ENCODE measurements at places on chromosomes 3 and 15.
A peak's percentile ranks its signal among the peaks of the same experiment; 100 is the strongest.

DNA sequence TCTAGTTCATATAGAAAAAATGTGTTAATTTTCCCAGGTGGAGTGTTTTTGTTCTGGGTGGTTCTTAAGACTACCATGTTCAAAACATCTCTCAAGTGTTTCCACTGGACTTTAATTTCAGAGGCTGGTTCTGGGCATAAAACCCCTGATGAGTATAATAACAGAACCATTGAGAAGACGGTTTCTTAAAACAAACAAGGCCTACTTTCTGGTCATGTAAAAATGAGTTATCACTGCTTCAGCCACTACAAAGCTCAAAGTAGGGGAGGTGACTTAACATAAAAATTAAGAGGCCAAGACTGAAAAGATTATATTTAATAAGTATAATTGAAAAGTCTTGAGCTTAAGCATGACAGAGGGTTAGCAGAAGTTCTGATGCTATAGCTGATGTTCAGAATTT, 33.8 kb downstream of the RYR3 start:
- DNase-seq = no peak

- no peak for DNase-seq
Observed at GRCh38 chr3:21237638-21238037, 513.4 kb downstream of the ZNF385D start.

- no peak for DNase-seq
Observed at GRCh38 chr3:158668506-158668905, 3.9 kb downstream of the LXN start.

DNA sequence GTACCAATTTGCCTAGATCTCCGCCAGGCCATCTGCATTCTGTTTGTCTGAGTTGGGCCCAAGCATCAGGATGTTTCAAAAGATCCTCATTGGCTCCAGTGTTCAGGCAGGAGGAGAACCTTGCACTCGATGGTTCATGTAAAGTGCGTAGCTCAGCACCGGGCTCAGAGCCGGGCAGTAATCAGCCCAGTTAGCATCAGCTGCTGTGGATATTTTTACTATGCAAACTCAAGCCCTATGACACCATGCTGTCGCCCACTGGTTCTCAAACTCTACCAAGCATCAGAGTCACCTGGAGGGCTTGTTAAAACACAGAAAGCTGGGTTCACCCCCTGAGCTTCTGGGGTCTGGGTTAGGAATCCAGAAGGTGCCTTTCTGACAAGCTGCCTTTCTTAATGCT, 310.8 kb downstream of the SHQ1 start:
- no peak for DNase-seq

- DNase-seq = no peak
Observed at GRCh38 chr15:84697236-84697990, 18.5 kb downstream of the SEC11A start.

DNA sequence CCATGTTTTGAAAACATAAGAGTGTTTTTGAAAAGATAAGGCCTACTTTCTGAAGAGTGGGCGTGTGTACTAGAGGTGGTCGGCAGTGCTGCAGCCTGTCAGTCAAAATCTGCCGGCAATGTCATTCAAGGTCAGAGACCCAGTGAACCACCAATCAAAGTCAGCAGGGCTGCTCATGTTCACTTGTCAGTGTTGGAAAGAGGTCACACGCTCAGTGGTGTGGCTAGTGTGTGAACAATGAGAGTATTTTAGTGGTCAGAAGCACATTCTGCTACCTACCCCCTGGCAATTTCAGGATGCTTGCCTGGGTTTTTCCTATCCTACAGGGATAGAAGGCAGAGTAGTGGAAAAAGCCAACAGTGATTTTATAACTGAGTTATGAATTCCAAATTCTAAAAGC, 278.5 kb upstream of the ONECUT1 start:
- DNase-seq = no peak

GRCh38 chr3:15805756-15806266, 8.0 kb upstream of the ANKRD28 start:
- no peak for DNase-seq

DNA sequence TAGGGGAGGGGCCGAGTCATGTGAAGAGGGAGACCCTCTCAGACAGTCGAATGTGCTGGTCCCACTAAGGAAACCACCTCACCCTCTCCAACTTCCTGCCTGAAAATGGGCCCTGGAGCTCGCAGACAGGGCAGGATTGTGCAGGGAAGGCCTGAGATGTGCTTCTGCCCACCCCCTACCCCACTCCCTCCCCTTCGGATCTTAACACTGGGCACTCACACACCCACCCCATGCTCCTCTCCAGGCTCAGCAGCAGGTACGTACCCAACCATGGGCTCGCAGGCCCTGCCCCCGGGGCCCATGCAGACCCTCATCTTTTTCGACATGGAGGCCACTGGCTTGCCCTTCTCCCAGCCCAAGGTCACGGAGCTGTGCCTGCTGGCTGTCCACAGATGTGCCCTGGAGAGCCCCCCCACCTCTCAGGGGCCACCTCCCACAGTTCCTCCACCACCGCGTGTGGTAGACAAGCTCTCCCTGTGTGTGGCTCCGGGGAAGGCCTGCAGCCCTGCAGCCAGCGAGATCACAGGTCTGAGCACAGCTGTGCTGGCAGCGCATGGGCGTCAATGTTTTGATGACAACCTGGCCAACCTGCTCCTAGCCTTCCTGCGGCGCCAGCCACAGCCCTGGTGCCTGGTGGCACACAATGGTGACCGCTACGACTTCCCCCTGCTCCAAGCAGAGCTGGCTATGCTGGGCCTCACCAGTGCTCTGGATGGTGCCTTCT, 20.0 kb downstream of the ATRIP start:
- no peak for DNase-seq

GRCh38 chr15:52673734-52674133, 5.5 kb downstream of the ATOSA start:
- no peak for DNase-seq

DNA sequence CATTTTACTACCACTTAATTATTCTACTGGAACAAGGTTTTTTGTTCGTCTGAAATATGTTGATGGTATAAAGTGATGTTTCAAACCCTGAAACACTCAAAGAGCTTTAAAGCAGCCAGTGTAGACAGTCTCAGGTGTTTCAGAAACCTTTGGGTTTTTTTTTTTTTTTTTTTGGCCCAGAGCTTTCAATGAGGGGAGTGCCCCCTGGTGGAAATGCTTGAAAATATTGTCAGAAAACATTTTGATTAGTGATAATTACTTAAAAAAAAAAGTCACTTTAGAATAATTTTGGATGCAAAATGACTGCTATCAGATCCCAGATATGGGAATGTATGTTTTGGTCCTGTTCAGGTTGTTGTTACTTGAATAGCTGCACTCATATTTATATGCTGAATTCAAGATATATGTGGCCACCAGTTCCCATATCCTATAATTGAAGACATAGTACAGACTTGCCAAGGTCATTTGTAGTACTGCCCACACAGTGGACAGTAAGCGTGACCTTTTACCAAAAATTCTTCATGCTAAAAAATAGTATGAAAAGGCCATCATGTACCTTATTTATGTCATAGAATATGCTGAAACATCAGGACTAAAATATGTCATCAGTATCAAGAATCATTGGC, 35.9 kb downstream of the SATB1 start:
- no peak for DNase-seq

DNA sequence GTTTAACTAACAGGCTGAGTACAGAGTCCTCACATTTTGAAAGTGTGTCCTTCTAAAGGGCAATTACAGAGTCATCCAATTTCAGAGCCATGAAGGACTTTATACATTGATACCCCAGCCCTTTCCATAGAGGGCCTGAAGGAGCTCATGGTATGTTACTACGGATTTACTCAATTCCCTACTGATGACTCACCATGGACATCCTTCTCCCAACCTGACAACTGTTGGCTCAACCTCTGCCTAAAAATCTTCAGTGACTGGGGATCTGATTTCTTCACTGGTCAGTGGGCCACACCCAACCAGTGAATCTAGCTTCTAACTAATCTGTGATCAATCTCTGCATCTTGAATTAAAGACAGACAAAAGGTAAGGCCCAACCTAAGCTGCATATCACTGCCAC, 963.4 kb upstream of the CFAP20DC start:
- DNase-seq = no peak

DNA sequence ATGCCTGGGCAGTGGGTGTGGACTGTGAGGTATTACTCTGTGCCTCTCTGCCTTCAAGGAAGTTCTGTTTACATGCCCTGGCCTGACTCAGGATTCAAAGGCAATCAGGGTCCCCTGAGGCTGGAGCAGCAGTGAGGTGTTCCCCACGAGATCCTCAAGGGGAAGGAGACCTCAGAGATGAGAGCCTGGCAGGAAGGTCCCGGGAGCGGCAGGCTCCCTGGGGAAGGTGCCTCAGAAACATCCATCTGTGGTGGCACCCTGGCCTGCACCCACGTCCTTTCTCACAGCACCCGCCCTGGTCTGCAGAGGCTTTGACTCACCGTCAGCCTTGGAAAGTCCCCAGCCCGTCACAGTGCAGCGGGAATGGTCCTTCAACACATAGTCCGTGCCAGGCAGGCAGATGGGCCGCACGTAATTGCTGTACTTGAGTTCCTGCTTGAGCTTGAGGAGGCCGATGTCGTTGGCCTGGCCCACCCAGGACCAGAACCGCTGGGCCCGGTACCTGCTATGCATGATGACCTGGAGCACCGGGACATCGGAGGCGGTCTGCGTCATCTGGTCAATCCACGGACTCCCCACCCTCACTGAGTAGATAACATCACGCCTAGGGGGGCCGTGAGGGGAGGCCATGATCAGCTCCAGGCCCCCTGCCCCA, 3.6 kb downstream of the PRSS50 start:
- DNase-seq = no peak

GRCh38 chr3:141407825-141408224, 39.5 kb downstream of the ZBTB38 start:
- DNase-seq = no peak

GRCh38 chr15:40062816-40063562, 24.0 kb upstream of the SRP14 start:
- no peak for DNase-seq

DNA sequence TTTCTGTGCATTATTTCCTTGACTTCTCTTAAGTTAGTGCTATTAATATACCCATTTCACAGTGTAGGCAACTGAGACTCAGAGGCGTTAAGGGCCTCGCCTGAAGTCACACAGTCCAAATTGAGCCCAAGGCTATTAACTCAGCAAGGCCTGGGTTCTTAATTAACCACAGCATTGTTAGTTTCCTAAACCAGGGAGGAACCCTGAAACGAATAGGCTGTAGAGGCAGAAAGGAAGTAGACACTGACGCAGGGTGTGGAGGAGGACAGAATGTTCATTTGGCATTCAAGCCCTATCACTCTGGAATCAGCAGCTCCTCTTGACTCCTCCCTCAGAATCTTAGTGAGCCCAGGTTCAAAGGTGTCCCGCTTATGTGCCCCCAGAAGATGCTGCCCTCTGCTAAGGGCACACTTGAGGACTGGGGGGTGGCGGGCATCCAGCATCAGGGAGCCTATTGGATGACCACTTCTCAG, 13.9 kb downstream of the ARHGEF3 start:
- DNase-seq = no peak

GRCh38 chr3:45064512-45065372, 38.6 kb downstream of the CLEC3B start:
- peak; percentile 58 for DNase-seq

- no peak for DNase-seq
Observed at GRCh38 chr3:156291272-156292123, 171.1 kb downstream of the KCNAB1 start.

DNA sequence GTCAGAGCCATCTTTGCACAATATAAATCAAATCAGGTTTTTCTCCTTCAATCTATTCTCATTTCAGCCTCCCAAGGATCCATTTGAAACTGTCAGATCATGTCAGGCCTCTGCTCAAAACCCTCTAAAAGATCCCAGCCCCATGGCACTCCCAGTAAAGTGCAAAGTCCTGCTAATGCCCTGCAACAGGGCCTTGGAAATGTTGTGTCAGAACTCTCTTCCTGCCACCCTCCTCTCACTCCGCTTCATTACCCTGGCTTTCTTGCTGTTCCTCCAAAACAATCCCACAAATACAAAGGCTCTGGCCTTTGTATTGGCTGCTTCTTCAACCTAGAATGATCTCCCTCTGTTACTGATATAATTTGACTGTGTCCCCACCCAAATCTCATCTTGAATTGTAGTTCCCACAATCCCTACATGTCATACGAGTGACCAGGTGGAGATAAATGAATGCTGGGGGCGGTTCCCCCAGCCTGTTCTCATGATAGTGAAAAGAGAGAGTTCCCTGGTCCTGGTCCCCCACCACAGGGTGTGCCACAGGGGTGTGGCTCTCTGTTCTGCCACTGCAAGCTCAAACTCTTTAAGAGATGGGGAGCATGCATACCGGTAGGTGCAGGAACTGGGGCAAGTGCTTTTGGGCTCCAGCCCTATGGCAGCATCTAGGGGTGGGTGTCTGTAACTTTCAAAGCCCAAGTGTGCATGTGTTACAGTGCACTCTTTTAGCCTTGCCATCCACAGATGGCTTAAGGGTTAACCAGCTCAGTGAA, 22.9 kb upstream of the TRA2B start:
- DNase-seq = no peak

- no peak for DNase-seq
Observed at GRCh38 chr3:45617430-45618080, 23.0 kb downstream of the LIMD1 start.

DNA sequence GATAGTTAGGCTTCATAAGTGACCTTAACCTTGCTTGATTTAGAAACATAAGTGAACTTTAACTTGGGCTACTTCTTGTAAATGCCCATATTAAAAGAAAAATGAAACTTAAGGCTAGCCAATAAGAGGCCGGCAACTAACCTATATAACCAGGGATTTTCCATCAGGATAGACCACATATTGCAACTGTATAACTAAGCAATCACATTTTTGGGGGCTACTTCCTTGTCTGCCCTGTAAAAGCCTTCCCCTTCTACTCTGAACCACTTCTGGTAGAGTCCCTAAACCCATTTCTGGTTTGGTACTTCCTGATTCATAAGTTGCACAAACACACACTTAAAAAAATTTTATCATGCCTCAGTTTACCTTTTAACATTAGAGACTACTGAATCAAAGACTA, 150.9 kb upstream of the UBE2E2 start:
- no peak for DNase-seq

- DNase-seq = peak; percentile 15
Observed at GRCh38 chr3:112074616-112075497, 11.3 kb upstream of the C3orf52 start.

- no peak for DNase-seq
Observed at GRCh38 chr3:170638988-170639387, 53.1 kb upstream of the SLC7A14 start.

DNA sequence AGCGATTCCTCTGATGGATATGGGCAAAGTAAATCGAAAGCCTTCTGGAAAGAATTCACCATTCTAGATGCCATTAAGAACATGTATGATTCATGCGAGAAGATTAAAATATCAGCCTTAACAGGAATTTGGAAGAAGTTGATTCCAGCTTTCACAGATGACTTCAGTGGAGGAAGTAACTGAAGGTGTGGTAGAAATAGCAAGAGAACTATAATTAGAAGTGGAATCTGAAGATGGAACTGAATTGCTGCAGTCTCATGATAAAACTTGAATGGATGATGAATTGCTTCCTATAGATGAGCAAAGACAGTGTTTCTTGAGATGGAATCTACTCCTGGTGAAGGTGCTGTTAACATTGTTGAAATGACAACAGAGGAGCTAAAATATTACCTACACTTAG, 30.1 kb upstream of the TBC1D23 start:
- no peak for DNase-seq

Measured in stimulated activated CD4-positive, alpha-beta T cell treated with anti-CD3 and anti-CD28 coated beads, Interleukin-12 subunit alpha, Interleukin-12 subunit beta, amount 100 ng/mL, for 48 hours (primary cell).